SJSA1 (cell line): ENCODE measurements at places on chromosomes 1 and 21. TPM values are rescaled to one million over a fixed set of nuclear protein-coding genes. Genes with fewer than 3 reads are reported as not detected.

The CDK18 gene
- total RNA-seq = 0.05 TPM in 1 of 2 replicates, not detected in the other

The TCP10L gene
- total RNA-seq = not detected in 2 replicates

The VCAM1 gene
- 11.0 and 15.1 TPM in 2 replicates for total RNA-seq

The DNASE2B gene
- total RNA-seq = not detected in 2 replicates

DNA sequence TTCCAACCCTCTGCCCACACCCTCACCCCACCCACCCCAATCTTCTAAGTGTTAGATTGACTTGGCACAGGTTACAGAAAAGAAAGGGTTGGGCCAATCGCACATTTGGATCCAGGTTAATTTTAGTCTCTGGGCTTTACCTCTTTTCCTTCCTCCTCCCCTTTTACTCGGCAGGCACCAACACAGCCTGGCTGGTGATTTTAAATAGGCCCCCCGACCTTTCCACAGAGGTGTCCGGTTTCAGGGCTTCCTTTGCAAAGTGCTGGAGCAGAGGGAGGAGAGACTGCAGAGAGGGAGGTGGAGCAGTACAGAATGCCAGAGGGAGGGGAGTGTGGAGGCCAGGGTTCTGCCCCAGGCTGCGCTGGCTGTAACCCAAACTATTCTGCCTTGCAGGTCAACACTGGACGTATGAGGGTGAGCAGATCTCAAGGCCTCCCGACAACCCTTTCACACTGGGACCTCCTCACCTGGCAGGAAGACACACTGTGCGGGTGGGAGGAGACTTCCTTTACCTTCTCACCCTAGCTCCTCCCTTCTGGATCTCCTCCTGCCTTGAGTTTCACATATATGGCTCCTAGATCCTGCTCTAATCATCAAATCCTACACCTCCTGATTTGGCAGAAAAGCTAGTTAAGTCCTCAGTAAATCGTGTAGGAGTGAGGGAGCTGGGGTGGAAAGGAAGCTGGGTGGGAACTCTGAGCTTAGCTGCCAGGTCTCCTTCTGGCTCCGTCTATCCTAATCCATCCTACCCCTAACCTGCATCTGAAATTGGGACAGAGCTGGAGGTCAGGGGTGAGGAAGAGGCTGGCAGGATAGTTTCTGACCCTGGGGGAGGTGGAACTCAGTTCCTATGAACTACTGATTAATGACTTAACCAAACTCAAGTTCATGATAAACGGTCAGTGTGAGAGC lies 2.4 kb downstream of the CA14 start:
- DNase-seq = no peak

GRCh38 chr1:18641005-18641941 lies 10.6 kb downstream of the PAX7 start:
- DNase-seq = no peak

DNA sequence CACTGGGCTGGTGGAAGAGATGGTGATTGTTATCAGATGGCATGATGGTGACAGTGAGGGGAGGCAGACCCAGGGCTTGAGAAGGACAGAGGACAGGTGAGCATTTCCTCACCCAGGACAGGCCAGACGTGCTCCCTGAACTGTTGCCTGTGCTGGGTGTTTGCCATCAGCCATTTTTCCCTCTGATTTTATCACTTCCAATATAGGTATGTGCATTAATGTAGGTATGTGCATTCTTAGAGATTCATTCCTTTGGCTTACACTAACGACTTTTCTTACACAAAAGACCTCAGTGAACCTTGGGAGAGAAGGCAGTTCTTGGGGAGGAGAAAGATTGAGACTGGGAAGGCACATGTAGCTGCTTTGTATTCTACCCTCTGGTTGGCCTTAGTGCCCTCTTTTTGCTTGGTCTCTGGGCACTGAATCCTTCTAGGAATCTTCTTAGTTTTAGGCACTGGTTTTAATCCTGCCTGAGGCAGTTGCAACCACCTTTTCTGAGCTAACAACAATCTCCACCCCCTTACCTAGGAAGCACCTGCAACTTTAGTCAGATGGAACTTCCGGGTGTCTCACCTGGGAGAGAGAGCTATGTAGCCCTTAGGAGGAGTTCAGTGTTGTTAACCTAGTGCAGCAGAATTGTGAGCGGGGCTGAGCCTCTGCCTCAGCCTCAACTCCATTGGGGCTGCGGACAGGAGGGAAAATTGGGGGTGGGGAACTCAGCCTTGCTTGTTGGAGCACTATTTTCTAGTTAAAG lies 30.9 kb downstream of the C1orf116 start:
- DNase-seq = no peak

GRCh38 chr1:180501865-180502360 lies 464 bp downstream of the ACBD6 start:
- DNase-seq = no peak

GRCh38 chr1:205947024-205947423 lies 3.8 kb upstream of the SLC26A9 start:
- no peak for DNase-seq

- no peak for DNase-seq
Measured at GRCh38 chr1:61752921-61753389, 10.7 kb downstream of the PATJ start.

- no peak for DNase-seq
Measured at GRCh38 chr1:211490038-211490678, 1.8 kb downstream of the RD3 start.

DNA sequence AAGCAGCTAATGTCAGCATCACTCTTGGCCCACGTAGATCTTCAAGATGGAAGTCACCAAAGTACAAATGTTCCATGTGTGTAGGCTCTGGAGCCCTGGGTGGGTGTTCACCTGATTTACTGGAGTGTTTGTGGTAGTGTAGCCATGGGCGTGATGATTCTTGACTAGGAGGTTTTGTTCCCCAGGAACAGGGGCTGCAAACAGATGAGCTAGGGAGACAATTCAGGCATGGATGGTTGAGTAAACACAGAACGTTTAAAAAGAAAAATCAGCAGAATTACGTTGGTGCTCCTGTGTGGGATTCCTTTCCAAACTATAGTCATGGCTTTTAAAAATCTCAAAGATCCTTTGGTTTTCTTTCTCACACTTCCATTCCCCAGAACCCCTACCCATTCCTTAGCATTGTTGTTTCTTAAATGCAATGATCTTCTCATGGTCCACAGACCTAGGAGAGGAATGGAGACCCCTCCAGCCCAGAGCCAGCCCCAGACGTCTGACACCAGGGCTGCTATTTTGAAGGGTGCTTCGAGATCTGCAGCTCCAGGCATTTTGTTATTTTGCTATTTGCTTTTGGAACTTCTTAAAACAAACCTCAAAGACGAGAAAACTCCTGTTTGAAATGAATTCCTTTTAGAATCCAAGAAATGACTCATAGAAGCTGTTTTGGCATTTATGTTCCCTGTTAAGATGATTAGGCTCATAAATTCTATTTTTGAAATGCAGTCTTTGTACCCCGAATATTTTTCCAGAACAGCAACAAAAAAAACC lies 115.1 kb downstream of the ETS2 start:
- no peak for DNase-seq

- DNase-seq = no peak
Measured at GRCh38 chr1:239586128-239586527, 199.8 kb downstream of the CHRM3 start.
